GM18507 (cell line): ENCODE measurements at places on chromosomes 13 and 19.

DNA sequence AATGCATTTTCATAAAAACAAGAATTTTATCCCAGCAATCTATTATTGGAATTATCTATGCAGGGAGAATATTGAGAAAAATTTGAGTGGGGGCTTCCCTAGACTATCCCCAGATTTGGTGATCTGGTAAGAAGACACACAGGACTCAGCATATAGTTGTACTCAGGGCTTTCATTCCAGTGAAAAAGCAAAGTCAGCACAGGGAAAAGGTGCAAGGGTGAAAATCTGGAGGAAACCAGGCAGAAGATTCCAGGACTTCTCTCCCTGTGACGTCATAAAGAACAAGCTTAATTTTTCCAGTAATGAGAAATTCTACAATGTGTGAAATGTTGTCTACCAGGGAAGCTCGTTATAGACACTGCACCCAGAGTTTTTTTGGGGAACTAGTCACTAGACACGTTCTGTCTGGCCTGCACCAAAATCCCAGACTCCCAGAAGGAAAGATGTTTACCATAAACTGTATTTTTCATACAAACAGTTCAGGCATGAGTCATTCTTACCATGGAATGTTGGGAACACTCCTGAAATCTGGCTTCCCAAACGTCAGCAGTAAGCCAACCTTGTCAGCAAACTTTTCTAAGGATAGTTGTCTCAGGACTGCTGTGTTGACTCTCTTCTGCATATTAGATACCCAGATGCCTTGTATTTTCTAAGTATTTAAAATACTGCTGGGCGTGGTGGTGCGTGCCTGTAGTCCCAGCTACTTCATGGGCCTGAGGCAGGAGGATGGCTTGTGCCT lies 107.4 kb downstream of the DNAJC3 start:
- no peak for DNase-seq

DNA sequence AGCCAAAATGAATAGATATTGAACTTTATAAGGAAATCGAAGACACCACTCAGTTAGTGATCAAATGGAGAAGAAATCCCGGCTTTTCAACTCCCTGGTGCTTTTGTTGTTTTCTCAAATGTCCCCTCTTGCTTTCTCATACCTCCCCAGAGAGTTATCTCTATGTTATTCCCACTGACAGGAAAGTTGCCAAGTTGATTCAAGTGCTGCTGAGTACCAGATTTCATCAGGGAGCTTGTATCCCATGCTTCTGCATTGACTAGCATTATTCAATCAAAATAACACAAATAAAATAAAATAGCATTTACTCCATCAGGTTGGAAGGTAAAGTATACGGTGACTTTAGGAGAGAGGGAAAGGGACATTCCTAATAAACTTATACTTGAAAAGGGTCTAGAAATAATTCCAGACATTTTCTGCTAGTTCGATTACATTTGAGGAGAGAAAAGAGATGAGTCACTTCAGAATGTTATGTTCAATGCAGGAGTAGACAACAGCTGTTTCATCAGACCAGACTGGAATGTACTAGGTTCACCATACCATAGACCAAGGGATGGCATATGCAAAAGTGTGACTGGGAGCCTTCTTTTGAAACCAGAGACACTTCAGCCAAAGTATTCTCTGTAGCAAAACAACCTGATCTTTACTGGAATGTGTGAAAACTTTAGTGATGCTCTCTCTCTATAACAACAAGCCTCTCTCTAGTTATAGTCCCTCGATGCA lies 397.8 kb downstream of the FGF14 start:
- no peak for DNase-seq

GRCh38 chr19:17210296-17210695 lies 4.9 kb upstream of the USE1 start:
- no peak for DNase-seq

DNA sequence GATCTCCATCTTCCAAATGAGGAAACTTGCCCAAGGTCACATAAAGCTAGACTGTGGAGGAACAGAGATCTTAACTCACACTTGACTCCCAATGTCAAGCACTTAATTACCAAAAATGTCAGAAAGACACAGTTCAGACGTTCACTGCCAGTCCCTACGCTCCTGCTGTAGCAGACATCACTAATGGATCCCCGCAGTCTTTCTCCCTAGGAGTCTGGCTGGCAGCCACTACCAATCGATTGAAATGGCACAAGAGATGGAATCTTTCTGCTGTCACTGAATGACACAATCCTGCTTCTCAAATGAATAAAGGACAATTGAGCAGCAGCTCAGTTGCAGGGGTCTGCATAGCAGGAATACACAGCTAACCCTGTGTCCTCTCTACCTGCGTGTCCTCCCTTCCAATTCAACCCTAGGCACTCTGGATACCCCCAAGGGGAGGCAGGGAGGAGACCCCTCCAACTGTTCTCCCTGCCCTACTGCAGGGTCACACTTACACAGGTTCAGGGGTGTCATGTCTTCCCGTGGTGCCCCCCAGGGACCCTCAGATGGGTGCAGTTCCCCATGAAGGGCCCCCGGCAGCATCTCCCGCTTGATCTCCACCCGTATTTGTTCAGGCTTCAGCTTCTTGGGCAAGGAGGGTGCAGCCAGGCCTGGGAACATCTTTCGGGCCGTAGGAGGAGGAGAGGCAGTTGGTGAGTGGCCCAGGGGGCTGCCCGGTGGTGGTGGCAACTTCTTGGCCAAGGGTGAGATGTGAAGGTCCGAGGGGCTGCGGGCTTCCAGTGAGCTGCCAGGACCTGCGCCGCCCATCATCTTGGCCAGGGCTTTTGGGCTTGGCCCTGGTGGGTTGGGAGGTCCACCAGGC lies 7.9 kb upstream of the AKAP8L start:
- no peak for DNase-seq

GRCh38 chr13:50611117-50611781 lies 232.2 kb downstream of the DLEU7 start:
- no peak for DNase-seq

DNA sequence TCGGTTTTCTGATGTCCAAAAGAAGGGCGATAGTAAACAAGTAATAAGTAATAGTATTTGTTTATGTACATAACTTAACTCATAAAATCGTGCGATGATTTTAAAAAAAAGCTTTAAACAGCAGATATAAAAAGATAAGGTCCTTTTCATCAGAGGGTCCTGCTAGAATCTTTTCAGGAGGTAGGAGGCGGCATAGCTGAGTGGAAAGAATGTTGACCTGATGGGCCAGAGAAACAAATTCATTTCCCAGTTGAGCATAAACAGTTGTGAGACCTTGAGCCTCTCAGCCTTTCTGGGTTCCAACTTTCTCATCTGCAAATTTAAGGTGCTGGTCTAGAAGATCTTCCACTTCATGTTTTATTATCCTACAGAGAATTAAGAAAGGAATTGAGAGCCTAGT lies 173.5 kb downstream of the LACC1 start:
- DNase-seq: no peak

- no peak for DNase-seq
Observed at GRCh38 chr13:75372517-75372916, 109.5 kb downstream of the TBC1D4 start.
